ENCODE measurements at places on chromosomes 6 and 20.

GRCh38 chr6:101711518-101711917 lies 318.0 kb downstream of the GRIK2 start:
- DNase-seq: no peak

DNA sequence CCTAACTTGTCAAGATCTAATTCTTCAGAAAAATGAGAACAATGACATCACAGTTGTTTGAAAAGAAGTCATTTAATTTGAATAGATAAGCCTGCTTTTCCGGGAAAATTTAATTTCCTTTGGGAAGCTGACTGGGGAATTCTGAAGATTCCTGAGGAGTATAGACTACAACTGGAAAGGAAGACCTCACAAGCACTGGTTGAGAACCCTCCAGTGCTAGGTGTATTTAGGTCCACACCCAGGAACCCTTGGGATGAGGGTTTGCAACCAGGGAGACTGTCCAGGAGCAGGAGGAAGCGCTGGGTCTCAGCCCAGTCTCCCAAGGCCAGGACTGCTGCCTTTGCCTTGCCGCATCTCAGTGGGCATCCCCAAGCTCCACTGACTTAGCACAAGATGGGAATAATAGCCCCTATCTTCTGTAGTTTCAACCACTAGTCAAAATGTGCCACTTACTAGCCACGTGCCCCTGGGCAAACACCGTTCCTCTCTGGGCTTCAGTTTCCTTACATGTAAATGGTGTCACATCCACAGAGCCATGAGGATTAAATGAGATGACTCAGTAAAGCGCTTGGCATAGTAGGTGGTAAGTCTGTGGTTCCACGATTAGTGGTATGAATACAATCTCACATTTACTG lies 6.9 kb upstream of the CD93 start:
- DNase-seq: no peak

DNA sequence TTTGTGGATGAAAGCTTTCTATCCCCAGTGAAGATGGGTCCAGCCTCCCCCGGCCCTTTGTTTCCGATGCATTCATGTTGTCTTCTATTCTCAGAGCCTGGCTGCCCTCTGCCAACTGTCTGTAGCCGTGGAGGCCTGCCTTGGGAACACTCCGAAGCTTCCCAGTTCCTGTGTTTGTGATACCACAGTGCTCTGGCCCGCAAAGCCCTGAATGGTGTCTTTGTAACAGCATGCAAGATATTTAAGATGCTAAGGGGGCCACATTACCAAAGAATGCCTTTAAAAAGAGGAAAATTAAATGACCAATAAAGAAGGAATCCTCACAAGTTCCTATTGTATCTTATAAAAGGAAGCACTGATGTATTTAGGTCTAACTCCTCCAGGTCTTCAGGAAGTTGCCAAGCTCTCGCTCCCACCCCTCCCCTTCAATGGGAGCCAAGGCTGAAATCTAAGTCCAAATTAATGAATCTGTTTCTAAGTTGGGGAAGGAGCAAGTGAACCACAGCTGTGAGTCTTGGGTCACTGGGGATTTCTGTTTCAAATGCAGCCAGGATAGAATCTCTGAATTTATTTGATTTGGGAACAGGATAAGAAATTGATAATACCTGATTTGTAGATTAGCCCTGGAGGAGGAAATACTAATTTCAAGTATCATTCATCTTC lies 596.1 kb downstream of the QKI start:
- DNase-seq: no peak

DNA sequence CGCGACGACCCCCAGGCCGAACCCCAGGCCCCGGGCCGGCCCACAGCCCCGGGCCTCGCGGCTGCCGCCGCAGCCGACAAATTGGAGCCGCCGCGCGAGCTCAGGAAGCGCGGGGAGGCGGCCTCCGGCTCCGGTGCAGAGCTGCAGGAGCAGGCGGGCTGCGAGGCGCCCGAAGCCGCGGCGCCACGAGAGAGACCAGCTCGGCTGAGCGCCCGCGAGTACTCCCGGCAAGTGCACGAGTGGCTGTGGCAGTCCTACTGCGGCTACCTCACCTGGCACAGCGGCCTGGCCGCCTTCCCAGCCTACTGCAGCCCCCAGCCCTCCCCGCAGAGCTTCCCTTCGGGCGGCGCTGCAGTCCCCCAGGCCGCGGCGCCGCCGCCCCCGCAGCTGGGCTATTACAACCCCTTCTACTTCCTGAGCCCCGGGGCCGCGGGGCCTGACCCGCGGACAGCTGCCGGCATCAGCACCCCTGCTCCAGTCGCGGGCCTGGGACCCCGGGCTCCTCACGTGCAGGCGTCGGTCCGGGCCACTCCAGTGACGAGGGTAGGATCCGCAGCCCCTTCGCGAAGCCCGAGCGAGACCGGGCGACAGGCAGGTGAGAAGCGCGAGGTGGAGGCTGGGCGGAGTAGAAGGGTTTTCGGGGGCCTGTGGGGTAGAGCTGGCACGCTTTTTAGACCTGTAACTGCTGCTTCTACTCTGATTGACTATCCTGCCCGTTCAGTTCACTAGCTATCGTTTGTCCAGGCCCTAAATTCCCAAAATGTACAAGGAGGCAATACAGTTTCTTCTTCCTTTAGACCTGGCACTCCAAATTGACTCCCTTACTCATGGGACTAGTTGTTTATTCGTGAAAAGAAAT lies 654 bp downstream of the FAM8A1 start:
- peak; percentile 18 for DNase-seq

DNA sequence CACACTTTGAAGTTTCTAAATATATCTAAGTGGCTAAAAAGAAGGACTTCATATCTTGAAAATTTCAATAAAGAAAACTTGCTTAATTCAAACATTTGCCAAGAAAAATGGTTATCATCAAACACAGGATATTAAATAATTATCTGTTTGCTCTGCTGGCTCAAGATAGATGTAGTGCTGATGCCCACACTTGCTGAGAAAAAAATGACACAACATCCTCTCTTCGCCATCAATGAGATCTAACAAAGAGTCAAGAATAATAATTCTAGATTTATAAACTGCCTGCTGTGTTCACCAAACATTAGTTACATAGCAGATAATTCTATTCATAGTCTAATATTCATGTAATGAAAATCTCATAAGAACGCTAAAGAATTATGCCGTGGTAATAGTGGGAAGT lies 93.6 kb downstream of the EPHA7 start:
- DNase-seq: no peak

DNA sequence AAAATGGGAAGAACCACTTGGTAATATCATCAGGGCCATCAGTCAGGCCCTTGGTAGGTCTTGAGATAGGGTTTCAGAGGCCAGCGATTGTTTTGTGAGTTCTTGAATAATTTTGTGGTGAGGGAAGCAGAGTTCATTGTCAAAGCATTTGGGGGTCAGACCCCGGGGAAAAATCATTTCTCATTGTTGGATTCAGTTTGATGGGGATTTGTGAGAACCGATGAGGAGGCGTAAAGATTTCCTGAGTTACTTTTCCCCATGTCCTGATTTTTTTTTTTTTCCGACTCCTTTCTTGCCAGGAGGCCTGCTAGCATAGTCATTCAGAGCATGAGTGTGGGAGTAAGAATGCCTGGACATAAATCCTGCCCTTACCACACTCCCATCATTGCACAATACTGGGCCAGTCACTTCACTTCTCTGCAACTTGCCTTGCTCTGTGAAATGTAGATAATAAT lies 60.3 kb downstream of the TSHZ2 start:
- no peak for DNase-seq

GRCh38 chr20:43723735-43724134 lies 3.1 kb downstream of the GTSF1L start:
- DNase-seq: no peak

GRCh38 chr6:21807299-21808044 lies 213.9 kb downstream of the SOX4 start:
- no peak for DNase-seq

DNA sequence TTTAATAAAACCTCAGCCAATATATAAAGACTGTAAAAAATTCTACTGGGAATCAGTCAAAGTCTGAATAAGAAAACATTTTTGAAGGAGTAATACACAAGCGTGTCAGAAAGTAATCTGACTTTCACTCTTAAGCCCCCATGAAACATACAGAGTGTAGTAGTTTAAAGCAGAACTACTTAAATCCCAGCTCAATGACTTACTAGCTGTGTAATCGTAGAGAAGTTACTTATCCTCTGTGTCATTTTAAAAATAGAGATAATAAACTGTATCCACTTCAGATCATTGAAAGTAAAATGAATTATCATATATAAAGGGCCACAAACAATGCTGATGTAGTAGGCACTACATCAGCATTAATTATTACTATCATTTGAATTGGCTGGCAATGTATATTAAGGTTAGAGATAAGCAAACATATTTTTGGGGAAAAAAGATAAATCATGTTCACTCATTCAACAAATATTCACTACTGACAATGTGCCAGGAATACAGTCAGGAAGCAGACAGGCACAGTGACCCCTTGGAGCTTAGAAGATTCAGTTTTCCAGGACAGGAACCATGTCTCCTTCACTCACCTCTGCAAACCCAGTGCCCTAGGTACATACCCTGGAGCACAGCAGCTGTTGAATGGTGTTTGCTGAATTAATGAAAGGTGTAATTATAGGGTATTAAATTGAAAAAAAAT lies 14.4 kb downstream of the REPS1 start:
- no peak for DNase-seq

DNA sequence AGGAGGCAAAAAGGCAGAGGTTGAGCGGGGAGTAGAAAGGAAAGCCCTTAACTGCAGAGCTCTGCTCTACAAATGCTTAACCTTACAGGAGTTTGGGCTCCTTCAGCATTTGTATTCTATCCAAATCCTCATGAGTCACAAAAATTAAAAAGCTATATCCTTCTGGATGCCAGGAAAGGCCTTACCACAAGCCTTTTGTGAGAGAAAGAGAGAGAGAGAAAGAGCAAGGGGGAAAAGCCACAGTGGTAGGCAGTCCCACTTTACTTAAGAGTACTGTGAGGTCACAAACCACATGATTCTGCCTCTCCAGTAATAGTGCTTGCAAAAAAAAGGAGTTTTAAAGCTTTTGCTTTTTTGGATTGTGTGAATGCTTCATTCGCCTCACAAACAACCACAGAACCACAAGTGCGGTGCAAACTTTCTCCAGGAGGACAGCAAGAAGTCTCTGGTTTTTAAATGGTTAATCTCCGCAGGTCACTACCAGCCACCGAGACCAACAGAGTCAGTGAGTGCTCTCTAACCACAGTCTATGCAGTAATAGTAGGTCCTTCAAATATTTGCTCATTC lies at the start of gene RUNX2:
Gene RUNX2 (plus strand): TSS at position 375 of the 567 bp plus-strand sequence. CDS start 397 bp downstream, outside the sequence.
- DNase-seq: no peak

- DNase-seq: no peak
These were observed 142.9 kb downstream of the LRFN2 start for GRCh38 chr6:40444312-40444711.

DNA sequence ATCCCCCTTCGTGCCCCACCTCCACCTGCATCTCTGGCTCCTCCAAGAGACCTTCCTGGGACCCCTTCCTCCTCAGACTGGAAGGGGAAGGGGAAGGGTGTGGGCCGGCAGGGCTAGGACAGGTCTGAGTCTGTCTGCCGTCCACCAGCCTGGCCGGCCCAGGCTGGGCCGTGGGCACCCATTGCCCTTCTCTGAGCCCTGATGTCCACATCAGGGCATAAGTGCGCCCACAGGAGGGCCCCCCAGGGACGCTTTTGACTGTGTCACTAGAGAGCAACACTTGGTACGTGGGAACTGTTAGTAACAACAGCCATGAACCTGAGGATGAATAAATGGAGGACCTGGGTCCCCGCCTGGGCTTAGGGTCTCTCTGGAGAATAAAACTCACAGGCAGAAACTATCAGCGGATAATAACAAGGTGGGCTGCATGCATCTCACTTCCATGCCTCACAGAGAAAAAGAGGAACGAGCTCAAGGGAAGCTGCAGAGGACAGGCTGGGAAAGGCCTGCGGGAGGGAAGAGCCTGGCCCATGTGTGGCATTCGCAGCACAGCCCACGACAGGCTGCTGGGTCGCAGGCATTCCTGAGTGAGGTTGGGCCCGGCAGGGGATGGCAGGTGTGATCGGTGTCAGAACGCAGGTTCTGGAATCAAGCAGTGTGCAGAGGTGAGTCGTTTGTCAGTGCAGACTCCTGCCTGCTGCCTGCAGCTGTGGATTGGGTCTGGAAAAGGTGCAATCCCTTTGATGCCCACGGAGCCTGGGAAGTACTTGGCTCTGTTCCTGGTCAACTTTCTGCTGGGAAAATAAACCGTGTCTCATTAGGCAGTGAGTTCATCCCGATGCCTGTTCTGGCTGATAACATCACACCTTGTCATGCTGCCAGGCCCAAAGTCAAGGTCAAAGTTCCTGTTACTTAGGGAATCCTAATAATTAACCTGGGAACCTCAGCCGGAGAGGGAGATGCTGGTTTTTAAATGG lies 60.9 kb downstream of the BCAS4 start:
- peak; percentile 71 for DNase-seq

- no peak for DNase-seq
These were observed 74.0 kb upstream of the GJE1 start for GRCh38 chr6:142058551-142059290.

Measured in mucosa of gallbladder (tissue), 1 donor.